ENCODE measurements at places on chromosomes 4 and X.
A peak's percentile ranks its signal among the peaks of the same experiment; 100 is the strongest.

DNA sequence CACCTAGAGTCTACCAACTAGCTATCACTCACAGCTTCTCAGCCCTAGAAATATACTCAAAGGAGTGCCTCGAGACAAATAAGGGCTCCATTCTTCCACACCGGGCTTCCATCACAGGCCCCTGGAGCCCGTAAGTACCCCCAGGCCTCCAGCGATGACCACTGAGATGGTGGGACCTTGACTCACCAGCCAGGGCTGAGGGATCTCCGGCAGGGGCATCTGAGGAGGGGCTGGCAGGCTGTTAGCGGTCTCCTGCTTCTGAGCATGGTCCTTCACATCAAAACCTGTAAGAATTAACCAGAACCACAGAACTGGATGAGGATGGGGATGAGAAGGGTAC, 71.3 kb downstream of the AFAP1 start:
- no peak for DNase-seq

DNA sequence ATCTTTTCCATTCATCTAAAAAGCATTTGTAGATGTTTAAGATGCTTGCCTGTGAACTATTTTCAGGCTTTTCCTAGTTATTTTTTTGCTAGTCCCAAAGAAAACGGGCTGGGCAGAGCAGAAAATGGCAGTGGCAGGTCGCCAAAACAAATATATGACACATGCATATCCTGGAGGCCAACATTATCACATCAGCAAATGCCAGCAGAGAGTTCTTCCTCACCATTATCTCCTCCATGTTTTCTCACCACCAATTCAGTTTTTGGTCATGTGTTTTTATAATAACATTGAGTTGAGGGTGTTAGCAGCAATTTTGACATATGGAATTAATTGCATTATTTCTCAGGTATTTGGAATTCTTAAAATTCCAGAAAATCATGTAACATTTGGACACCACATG, 97.9 kb upstream of the EOLA2 start:
- DNase-seq, result peak; percentile 16

- DNase-seq, result no peak
Measured at GRCh38 chr4:21780148-21780547, 168.4 kb downstream of the KCNIP4 start.

DNA sequence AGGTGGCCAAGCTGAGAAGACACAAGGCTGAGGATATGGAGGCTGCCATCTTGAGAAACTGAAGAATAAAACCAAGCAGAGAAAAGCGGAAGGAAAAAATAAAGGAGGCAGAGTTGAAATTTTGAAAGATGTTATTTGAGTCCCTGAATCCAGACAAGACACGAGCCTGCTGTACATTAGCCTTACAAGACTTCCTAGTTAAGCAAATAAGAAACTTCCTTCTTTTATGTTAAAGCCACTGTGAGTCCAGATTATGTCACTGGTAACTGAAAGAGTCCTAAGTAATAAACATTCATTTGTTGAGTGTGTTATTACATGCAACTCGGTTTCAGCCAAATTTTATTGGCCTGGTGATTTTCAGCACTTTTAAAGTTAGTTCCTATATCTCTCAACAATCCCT, 30.4 kb downstream of the DRD5 start:
- DNase-seq, result no peak

DNA sequence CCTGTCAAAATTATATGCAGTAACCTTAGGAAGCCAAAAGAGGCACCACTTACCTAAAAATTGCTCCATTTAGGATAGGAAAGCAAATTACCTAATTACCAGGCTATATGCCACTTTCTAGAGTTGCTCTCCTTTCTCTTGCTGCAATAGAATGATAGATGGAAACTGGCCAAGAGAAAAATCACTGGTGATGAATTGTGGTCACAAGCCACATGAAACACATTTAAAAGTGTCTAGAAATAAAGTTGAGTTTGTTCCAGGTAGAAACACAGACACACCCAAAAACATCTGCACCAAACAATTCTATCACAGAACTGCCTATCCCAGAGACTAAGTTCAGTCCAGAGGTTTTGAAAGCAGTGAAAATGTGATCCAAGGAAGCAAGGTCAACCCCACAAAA, 337.7 kb downstream of the PCDH19 start:
- DNase-seq, result no peak

DNA sequence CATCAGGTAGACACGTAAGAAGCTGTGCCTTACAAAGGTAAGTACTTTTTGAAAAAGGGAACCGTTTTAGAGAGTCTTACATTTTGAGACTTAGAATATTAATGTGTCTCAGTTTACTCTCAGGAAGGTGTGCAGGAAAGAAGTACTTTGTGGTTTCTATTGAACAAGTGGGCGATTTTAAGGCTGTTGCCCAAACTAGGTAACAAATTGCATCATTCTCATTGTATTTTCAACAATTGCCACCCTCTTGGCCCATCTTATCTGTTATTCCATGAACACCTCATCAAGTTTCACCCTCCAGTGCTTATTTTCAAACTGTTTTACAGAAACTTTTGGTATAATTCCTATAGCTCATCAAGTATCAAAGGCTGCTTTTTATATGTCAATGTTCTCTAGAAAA, 158.3 kb downstream of the SLC4A4 start:
- no peak for DNase-seq

- DNase-seq, result no peak
Measured at GRCh38 chrX:56986138-56986537, 9.2 kb downstream of the SPIN3 start.

GRCh38 chrX:12954981-12955380, 19.9 kb upstream of the TMSB4X start:
- DNase-seq, result no peak

DNA sequence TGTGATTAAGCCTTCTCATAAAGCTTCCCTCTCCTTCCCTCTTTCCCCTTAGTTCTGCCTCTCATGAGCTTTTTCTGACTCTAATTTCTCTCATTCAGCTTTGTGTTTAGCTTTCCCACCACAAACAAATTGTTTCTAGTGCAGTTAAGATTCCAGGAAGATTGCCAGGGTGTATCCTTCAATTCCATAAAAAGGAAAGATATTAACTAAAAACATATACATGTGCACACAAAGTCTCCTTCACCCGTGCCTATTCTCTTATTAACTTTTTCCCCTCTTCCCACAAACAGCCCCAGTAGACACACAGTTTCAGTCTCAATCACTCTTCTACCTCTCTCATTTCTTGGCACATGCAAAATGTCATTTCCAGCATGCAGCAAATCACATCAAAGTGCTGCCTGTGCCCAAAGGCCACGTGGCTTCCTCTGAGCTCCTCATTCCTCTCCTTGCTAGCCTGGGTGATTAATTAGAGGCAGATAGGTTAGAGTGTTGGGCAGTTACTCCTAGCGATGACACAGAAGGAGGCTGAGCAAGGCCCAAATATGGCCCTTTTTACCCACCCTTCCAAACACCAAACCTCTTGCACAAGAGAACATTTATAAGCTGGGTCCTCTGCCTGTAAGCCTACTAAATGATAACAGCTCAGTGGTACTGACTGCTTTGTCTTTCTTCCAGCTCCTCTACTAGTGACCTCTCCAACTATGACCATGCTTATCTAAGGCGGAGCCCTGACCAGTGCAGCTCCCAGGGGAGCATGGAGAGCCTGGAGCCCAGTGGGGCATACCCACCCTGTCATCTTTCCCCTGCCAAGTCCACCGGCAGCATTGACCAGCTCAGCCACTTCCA, 159.6 kb downstream of the SOWAHB start:
- peak; percentile 71 for DNase-seq

GRCh38 chr4:104549736-104550135, 55.0 kb upstream of the CXXC4 start:
- DNase-seq, result no peak

- DNase-seq, result no peak
Measured at GRCh38 chr4:46388857-46389256, 1.1 kb downstream of the GABRA2 start.

DNA sequence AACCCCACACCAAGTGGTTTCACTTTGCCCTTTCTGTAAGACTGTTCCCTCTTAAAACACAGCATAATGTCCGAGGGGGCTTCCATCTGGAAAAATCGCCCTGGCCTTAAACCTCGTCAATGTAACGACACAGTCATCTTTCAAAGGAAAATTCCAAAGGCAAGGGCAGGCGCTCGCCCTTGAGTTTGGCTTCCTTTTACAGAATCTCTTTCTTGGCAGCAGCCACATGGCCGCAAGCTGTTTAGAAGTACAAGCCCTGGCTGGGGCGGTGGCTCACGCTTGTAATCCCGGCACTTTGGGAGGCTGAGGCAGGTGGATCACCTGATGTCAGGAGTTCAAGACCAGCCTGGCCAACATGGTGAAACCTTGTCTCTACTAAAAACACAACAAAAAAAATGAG, 27.1 kb upstream of the GRPEL1 start:
- no peak for DNase-seq

Data from hepatic stellate cell (primary cell).